Nucleus accumbens (tissue), 56 donors: ENCODE measurements at places on chromosomes 12 and 14.

DNA sequence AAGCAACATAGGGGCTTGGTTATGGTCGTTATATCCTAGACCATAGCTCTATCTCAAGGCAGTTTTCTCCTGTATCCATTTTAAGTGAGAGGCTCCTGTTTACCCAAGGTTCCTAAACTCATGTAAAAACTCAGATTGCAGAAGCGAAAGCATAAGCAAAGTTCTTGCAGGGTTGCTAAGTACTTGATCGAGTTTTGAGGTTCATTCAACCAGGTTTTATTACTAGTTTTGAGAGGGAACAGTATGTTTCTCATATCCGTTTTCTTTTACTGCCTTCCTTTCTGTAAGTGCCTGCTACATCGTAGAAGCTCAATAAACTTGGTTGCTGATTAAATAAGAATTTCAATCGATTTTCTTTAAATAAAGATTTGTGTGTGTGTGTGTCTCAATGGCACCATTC is 5.1 kb downstream of the AKAP3 start:
- DNase-seq: no peak

- DNase-seq: no peak
Observed at GRCh38 chr12:6489449-6489848, 3.6 kb downstream of the MRPL51 start.

DNA sequence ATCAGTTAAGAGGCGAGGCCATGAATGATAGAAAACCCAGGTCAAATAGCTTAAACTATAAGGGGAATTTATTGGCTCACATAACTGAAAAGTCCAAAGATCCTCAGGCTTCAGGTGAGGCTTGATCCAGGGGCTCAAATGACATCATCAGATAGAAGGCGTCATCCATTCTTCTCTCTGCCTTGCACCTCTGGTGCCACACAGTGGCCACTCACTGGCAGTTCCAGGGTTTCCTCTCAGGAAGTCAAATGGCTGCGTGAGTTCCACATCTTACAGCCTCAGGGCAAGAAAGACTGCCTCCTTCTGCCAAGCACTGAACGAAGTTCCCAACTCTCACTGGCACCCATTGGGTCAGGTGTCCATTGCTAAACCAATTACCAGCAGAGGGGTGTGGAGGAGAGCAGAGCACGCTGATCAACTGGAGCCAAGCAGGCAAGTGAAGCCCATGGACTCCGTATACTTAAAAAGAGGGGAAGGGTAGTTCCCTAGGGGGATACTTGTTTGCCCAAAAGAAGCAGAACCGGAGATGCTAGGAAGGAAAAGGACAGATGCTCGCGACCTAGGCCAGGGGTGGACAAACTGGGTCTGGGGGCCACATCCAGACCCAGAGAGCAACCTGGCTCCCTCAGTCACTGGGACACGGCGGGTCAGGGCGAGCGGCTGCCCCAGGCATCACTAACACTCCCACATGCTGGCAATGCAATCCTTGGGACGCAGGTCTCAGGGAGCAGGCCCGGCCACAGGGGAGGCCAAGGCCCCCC is 69.3 kb downstream of the SERPINA3 start:
- no peak for DNase-seq

- no peak for DNase-seq
Observed at GRCh38 chr14:51401756-51402155, 161.7 kb downstream of the TMX1 start.

GRCh38 chr14:21101802-21102413 is 1.0 kb downstream of the TMEM253 start:
- DNase-seq: no peak

- peak; percentile 37 for DNase-seq
Observed at GRCh38 chr12:13864081-13864673, 117.2 kb downstream of the GRIN2B start.

DNA sequence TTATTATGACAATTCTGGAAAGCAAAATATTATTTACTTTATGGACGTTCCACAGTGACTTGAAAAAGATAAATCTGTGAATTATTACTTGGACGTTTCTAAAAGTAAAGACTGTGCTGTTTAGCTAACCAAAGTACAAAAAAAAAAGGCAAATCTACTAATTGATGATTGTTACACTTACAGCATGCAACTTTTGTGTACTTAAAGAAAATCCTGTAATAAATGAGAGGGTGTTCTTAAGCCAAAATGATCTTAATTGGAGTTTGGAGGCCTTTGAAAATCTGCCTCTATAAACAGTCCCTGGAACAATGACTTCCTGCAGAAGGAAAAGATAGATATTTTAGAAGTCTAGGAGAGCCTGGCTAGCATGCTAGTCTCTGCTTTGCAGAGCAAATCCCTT is 434.0 kb upstream of the SYT1 start:
- no peak for DNase-seq

DNA sequence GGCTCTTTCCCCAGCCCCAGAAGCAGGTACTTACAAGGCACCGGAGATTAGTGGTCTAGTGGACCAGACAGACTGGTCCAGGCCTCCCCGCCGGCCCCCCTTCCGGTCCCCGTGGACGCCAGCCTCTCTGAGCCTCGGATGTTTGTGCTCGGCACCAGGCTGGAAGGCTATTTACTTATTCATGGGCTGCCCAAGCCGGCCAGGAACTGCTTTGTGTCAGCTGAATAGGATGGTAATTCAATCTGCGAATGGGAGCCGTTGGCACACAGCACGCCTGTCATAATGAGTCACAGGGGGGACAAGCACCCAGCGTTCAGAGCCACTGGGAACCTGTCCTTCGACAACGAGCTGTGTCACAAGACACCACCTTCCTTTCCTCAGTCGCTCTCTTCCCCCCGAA is 82.3 kb downstream of the RIMBP2 start:
- peak; percentile 9 for DNase-seq

GRCh38 chr12:51025338-51025835 is 797 bp downstream of the SLC11A2 start:
- DNase-seq: no peak

DNA sequence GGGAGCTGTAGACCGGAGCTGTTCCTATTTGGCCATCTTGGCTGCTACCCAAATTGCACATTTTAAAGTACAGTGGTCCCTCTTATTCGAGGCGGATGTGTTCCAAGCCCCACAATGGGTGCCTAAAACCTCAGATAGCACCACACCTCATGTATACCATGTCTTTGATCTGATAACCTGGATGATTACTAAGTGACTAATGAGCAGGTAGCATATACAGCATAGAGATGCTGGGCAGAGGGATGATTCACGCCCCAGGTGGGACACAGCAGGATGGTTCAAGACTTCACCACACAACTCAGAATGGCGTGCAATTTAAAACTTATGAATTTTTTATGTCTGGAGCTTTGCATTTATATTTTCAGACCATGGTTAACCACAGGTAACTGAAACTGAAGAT is 255.0 kb downstream of the AKAP6 start:
- no peak for DNase-seq

DNA sequence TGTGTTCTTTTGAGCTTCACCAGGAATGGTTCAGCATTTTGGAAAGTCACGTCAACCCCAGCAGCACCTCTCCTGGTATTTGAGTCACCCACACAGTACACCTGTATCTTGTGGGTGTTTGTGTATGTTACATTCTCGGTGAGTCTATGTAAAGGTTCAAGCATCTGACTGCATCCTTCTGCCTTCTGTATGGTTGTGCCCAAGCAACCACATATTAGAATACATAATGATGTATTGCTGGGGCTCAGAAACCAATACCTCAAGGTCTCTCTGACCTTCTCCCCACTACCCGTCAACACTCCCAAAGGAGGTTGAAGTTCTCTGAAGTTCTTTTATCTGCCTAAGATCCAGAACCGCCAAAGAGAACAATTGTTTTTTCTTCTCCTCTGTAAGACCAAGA is 9.2 kb upstream of the TMEM229B start:
- DNase-seq: no peak

DNA sequence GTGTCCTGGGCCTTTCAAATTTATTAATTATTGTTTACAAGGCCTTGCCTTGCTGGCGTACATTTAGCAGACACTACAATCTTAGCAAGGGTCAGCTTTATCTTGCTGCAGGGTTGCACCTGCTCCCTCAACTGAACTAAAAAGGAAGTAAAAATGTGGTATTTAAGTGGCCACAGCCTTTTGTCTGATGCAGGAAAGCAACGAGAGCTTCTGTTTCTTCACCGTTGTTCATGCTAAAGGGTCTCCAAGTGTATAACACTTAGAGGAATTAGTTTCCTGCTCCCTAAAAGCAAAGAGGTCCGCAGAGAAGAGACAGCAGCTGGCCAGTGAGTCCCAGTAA is 62.8 kb upstream of the EGLN3 start:
- DNase-seq: no peak

- no peak for DNase-seq
Observed at GRCh38 chr14:32710731-32711680, 227.7 kb upstream of the NPAS3 start.

GRCh38 chr14:95253039-95253630 is 66.6 kb downstream of the CLMN start:
- no peak for DNase-seq

GRCh38 chr12:120096671-120097202 is 19.8 kb downstream of the RAB35 start:
- DNase-seq: no peak

GRCh38 chr12:49369411-49370145 is 2.3 kb downstream of the SPATS2 start:
- DNase-seq: no peak

- DNase-seq: no peak
Observed at GRCh38 chr12:80118565-80119324, 19.4 kb downstream of the OTOGL start.

DNA sequence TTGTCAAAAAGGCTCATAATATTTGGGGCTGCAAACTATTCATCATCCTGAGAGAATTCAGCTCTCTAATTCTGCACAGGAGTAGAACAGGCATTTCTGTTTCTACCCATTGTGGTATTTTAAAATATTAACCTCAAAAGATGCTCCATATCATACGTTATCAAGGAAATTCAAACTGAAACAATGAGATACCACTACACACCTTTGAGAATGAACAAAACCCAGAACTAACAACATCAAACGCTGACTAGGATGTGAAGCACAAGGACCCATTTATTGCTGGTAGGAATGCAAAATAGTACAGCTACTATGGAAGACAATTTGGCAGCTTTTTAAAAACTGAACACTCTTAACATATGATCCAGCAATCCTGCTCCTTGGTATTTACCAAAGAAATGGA is 171.8 kb downstream of the DUSP6 start:
- DNase-seq: no peak

DNA sequence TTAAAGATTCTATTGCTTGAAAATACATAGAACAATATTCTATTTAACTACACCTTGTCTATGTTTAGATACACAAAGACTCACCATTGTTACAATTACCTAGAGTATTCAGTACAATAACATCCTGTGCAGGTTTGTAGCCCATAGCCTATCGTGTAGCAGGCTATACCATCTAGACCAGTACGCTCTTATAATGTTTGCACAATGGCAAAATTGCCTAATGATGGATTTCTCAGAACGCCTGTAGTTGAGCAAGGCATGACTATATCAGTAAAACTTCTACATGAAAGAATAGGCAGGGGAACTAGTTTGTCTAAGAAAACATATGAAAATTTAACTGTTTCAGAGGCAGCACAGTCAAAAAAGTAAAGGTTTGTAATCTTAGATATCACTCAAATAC is 375.9 kb downstream of the DAD1 start:
- DNase-seq: no peak

DNA sequence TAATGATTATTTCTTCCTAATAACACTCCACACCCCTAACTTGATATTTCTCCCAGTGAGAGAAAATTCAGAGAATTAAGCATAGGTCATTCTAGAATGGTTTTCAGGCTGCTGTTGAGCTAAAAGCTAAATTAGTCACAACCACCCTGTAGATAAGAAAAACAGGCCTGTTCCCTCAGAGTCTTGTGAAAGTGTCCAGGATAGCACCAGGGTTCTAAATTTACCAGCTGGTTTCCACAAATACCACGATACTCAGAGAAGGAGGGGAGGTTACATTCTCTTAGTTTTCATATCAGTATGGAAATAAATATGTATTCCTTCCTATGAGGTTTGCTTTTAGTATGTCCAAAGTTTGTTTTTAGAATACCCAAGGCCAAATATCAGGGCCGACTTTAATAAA is 66.0 kb upstream of the YARS2 start:
- no peak for DNase-seq

- no peak for DNase-seq
Observed at GRCh38 chr12:6917491-6918231, 3.3 kb downstream of the ENO2 start.

DNA sequence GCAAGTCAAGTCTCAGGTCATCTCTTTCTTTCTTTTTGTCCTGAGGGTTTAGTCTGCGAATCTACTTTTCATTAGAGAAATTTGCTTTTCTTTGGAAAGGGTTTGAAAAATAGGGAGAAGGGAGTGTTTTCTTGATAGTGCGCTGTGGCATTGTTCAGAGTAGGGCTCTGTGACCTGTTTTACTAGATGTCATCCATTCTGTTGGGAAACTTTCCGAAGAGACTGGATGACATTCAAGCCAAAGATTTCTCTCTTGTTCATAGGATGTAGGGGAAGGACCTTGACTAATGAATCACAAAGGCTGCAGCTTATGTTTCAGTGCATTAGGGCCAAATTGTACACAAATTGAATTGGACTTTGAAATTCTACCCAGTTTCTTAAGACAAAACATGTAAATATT is 14.7 kb downstream of the DLST start:
- no peak for DNase-seq

GRCh38 chr12:46386877-46387629 is 14.5 kb upstream of the SLC38A2 start:
- DNase-seq: no peak

- no peak for DNase-seq
Observed at GRCh38 chr12:130568041-130568440, 148.1 kb downstream of the RIMBP2 start.

- no peak for DNase-seq
Observed at GRCh38 chr12:71731439-71732356, 23.0 kb upstream of the RAB21 start.

- DNase-seq: no peak
Observed at GRCh38 chr12:108075561-108075960, 53.5 kb upstream of the WSCD2 start.

GRCh38 chr12:131910302-131911027 is 16.0 kb downstream of the ULK1 start:
- DNase-seq: peak; percentile 34

GRCh38 chr14:74459289-74459946 is 33.4 kb upstream of the SYNDIG1L start:
- DNase-seq: no peak

DNA sequence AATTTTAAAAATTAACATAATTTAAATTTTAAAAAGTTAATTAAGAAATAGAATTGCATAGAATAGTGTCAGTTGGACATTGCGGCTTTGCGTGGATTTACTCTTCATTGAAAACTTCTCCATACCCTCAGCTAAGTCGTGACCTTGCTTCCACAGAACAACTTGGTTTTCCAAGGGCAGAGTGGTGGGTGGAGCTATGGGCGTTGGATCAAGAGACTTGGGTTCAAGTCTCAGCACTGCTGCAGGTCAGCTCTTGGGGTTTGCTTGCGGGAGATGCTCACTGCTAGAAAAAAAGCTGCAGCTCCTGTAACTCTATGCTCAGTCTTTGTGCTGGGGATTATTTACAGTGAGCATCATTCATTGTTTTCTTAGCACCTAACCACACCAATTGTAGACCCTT is 133.7 kb downstream of the PRIMA1 start:
- no peak for DNase-seq
